NCI-H2081 (cell line): ENCODE measurements at places on chromosomes 16 and 17.

DNA sequence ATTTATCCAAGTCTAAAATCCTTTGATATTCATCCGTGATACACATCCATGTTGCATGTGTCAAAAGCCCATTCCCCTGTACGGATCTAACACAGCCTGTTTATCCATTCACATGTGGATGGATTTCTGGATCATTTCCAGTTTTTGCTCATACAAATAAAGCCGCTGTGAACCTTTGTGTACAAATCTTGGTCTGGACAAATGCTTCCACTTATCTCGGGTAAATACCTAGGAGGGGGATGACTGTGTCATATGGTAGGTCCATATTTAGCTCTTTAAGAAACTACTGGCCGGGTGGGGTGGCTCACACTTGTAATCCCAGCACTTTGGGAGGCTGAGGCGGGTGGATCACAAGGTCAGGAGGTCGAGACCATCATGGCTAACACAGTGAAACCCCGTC is 6.3 kb upstream of the TBCD start:
- peak; percentile 14 for DNase-seq

DNA sequence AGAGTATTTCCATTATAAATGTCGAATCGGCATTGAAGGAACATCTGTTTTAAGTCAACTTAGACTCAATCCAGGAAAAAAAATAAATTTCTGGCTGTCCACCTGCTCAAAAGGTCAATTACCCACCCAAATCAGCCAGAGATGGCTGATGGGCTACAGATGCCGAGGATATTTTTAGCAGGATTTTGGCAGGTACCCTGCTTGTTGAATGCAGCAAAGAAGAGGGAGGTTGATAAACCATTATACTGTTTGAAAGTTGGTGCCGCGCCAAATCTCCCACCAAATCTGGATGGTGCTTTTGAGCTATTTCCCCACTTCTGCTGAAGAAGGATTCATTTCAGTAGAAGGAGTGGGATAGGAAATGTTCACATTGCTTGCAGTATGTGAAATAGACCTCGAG is 537.7 kb downstream of the MAF start:
- DNase-seq = no peak

- no peak for DNase-seq
Observed at GRCh38 chr17:14084955-14085354, 15.7 kb downstream of the COX10 start.

DNA sequence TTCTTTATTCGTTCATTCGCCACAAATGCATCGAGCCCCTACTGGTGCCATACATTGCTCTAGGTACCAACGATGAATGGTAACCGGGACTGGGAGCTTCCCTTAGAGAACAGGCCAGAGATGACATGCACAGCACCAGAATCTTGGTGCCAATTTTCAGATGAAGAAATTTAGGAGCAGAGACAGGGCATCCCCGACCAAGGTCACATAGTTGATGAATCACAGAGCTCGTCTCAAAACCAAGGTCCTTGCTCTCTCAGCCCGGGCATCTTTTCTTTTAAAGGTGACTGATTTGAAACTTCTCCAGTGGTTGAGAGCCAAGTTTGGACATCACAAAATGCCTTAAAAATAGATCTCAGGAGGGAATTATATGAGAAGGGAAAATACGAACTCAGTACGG is 73.2 kb upstream of the C16orf82 start:
- no peak for DNase-seq

- no peak for DNase-seq
Observed at GRCh38 chr16:86073103-86073625, 174.2 kb downstream of the IRF8 start.

GRCh38 chr16:49854796-49855203 is 1.1 kb downstream of the ZNF423 start:
- DNase-seq = no peak

- DNase-seq = no peak
Observed at GRCh38 chr17:40550608-40551007, 14.7 kb downstream of the CCR7 start.

DNA sequence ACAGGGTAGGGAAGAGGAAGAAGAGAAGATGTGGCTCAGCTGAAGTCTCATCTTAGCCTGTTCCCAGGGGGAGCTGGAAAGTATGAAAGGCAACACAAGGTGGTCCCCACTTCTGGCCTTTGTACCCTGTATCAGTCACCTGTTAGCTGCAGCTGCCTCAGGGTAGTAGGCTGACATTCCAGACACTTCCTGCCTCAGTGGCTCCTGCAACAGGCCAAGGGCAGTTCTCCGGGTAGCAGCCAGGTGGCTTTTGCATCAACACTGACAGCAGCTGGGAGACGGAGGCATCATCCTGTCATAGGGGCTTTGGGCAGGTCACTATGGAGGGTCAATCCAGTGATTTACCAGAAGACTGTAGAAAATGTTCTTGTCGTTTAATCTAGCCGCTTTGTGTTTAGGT is 124.0 kb downstream of the RGS9 start:
- no peak for DNase-seq

GRCh38 chr17:63332286-63332685 is 113.8 kb downstream of the CYB561 start:
- DNase-seq = no peak

DNA sequence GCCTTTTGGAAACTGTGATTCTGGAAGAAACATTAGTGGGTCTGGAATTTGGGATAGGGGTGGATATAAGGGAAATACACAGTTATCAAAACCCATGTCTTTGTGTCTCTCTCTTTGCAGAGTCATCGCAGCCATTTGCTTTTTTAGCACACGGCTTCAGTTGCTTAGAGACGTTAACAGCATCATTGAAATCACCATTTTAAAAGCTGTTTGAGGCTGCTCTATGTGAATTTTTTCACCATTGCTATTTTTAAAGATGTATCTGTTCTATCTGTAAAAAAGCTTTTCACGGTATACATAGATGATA is 47.3 kb downstream of the OMG start:
- no peak for DNase-seq

- DNase-seq = no peak
Observed at GRCh38 chr17:37138571-37139120, 189.9 kb downstream of the AATF start.

DNA sequence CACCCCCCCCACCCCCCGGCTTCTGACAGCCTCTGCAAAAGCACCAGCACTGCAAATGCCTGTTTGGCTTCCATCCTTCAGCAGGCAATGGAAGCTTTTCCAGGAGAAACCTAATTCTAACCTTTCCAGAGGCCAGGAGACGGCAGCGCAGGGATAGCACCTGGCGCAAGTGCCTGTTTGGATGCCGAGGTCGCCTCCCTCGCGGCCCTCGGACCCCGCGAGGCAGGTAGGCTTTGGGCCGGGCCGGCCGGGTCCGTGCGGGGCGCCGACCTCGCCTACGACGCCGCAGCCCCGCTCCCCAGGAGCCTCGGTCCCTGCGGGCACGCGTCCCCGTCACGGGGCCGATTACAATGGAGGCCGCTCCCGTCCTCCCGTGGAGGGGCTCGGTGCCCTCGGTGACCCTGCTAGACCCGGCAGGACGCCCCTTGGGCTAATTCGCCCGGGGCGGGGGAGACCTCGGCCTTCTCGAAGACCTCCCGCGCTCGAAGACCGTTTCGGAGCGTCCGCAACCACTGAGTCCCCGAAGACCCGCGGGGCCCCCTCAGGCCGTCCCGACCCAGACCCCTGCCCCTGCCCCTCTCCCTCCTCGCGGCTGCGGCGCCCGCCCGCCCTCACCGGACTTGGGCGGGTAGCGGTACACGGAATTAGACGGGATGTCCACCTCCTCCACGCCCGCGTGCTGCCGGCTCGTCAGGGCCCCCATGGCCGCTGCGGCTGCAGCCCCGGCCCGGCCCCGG is 587 bp downstream of the RNF157 start:
- no peak for DNase-seq
